ENCODE measurements at places on chromosomes 5 and 9. TPM values are rescaled to one million over a fixed set of nuclear protein-coding genes. Genes with fewer than 3 reads are reported as not detected.

- H3K36me3 ChIP-seq: no peaks in the 10 kb centered on the region
- no peak overlapping the region for H3K27ac ChIP-seq
- no peak for DNase-seq
- no peak overlapping the region for H3K4me3 ChIP-seq
Measured at GRCh38 chr9:4258320-4259090, 41.4 kb downstream of the GLIS3 start.

GRCh38 chr5:156402387-156402921 lies 75.5 kb downstream of the SGCD start:
- H3K27me3 ChIP-seq: no peaks in the 10 kb centered on the region
- H3K4me3 ChIP-seq: no peak overlapping the region
- no peaks in the 10 kb centered on the region for H3K4me1 ChIP-seq
- peak; percentile 85 for DNase-seq
- no peaks in the 10 kb centered on the region for H3K36me3 ChIP-seq

DNA sequence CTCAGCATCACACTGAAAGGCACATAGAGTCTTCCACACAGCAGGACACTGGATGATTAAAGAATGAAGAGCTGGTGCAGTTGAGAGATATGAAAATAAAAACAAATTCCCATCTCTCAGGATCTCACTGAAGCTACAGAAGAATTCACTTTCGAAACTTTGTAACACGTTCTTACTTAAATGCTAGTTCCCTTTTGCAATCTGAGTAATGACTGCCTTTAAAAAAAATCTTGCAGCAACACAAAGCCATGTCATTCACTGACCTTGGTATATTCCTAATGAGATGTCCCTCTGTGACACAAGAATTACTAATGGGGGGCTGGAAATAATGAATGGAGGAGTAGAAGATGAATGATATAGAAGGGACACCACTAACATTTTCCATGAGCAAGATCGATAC lies 201.8 kb downstream of the GLIS3 start:
- H3K27me3 ChIP-seq: no peaks in the 10 kb centered on the region
- no peak overlapping the region for H3K4me3 ChIP-seq
- peaks cover 6% of the 10 kb centered on the region for H3K4me1 ChIP-seq
- H3K36me3 ChIP-seq: no peaks in the 10 kb centered on the region

DNA sequence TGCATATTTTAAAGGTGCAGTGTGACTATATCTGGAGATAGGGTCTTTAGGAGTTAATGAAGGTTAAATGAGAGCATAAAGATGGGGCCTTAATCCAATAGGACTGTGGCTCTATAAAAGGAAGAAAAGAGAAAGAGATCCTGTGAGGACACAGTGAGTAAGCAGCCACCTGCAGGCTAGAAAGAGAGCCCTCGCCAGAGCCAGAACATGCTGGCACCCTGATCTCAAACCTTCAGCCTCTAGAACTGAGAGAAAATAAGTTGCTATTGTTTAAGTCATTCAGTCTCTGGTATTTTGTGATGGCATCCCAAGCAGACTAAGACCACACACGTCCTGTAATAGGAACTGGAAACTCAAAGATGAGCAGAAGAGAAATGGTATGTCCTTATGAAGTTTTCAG lies 41.0 kb downstream of the RNF180 start:
- H3K36me3 ChIP-seq: no peaks in the 10 kb centered on the region
- no peak overlapping the region for H3K27ac ChIP-seq
- no peak overlapping the region for H3K4me3 ChIP-seq
- DNase-seq: no peak

GRCh38 chr9:12155401-12156134 lies 537.6 kb upstream of the TYRP1 start:
- no peak overlapping the region for H3K4me3 ChIP-seq
- no peak for DNase-seq
- no peaks in the 10 kb centered on the region for H3K36me3 ChIP-seq
- no peaks in the 10 kb centered on the region for H3K27me3 ChIP-seq
- H3K4me1 ChIP-seq: no peaks in the 10 kb centered on the region
- no peak overlapping the region for H3K27ac ChIP-seq

DNA sequence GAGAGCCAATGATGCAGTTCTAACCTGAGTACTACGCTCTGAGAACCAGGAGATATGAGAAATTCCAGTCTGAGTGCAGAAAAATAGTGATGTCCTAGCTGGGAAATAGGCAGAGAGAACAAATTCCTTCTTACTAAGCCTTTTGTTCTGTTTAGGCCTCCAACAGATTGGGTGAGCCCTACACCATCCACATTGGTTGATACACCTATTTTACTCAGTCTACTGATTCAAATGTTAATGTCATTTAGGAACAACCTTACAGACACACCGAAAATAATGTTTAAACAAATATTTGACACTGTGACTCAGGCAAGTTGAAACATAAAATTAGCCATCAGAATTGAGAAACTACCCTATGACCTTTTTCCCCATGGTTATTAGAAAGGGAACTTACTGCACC lies 333.9 kb upstream of the IZUMO3 start:
- no peaks in the 10 kb centered on the region for H3K27me3 ChIP-seq
- H3K4me1 ChIP-seq: no peaks in the 10 kb centered on the region
- no peak overlapping the region for H3K27ac ChIP-seq
- DNase-seq: no peak
- no peaks in the 10 kb centered on the region for H3K36me3 ChIP-seq

- peak overlapping the region; percentile 45 for H3K4me3 ChIP-seq
- H3K36me3 ChIP-seq: no peaks in the 10 kb centered on the region
- DNase-seq: no peak
- H3K4me1 ChIP-seq: no peaks in the 10 kb centered on the region
- H3K27ac ChIP-seq: peak overlapping the region; percentile 59
Measured at GRCh38 chr5:131252824-131253171, 11.1 kb upstream of the CDC42SE2 start.

GRCh38 chr5:170151097-170151831 lies 45.6 kb downstream of the FOXI1 start:
- no peaks in the 10 kb centered on the region for H3K36me3 ChIP-seq
- DNase-seq: peak; percentile 79
- H3K27ac ChIP-seq: no peak overlapping the region
- no peak overlapping the region for H3K4me3 ChIP-seq

DNA sequence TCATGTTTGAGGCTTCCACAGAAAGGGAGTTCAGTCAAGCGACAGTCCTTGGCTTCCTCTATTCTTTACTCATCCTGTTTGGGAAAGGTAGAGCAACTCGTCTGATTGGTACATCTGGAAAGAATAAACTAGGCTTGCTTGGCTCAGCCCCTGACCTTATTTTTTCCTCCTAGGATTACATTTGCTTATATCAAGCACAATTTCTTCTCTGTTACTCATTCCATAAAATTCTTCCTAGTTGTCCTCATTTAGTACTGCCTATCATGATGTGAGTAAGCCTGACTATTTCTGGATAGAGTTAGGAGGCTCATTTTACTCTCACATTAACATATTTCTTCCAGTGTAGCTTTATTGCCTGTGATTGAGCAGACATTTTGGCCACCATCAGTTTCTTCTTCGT lies 10.9 kb upstream of the CARNMT1 start:
- H3K4me3 ChIP-seq: no peak overlapping the region
- H3K27me3 ChIP-seq: no peaks in the 10 kb centered on the region

The RLN2 gene
- 1.1 TPM for total RNA-seq

The TOR1A gene
- 29.2 TPM for total RNA-seq

The ALAD gene
- total RNA-seq: 35.4 TPM

The PCDHB8 gene
- total RNA-seq: 3.7 TPM
